ENCODE measurements at places on chromosomes 11 and 22.

DNA sequence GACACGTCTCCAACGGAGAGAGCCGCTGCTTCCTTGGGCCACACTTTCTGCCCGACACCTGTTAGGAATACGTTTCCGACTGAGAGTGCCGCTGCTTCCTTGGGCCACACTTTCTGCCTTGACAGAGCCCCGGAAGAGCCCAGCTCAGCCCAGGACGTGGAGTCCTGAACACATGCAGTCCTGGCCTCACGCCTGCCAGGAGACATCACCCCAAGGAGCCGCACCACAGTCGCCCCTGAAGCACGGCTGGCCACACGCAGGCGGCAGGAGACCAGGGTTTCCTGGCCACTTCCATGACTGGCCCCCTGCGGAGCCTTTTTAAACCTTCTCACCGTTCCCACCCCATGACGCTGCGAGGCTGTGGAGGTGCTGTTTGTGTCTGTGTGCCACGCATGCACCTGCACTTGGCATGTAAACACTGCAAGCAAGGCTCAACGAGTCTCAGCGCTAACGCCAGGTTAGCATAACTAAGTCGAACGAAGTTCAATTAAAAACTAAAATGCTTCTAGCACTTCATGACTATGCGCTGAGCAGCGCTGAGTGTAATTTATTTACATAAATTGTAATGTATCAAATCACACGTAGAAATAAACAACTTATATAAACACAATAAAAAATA is 8.8 kb downstream of the TOLLIP start:
- no peak for DNase-seq

DNA sequence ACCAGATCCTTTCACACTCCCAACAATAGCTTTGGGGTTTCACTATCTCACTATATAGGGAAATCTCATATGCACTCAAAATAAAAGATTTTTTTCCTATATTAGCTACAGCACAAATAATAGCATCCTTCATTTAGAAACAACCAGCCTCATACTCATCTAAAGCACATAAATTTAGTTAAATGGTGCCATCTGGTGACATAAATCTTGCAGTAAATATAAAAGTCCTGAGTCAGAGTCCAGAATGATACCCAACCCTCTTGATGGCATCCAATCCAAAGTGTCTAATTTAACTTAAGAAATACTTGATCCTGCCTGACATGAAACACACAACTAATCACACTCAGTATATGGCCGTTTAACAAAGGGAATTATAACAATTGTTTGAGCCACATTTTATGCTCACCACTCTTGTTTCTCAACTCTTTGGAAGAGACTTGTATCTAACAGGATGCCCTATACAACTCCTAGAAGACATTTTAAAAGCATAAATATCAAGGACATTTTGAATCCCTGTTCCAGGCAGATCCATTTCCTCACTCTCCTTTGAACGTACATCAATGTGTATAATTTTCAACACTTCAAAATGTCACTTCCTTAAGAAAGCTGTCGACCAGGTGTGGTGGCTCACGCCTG is 36.2 kb downstream of the DLG2 start:
- DNase-seq, result no peak

DNA sequence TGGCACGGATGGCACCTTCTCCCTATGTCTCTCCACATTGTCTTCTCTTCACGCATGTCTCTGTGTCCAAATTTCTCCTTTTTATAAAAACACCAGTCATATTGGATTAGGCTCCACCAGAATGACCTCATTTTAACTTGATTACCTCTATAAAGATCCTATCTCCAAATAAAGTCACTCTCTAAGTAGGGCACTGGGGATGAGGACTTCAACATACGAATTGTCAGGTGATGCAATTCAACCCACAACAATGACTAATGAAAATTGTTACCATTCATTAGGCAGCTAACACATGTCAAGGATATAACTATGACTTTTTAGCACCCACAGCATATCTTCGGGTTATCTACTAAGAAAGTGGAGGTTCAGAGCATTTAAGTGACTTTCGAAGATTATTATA is 55.5 kb upstream of the USP47 start:
- no peak for DNase-seq

- DNase-seq, result no peak
Measured at GRCh38 chr11:104572279-104572678, 326.0 kb downstream of the CASP12 start.

DNA sequence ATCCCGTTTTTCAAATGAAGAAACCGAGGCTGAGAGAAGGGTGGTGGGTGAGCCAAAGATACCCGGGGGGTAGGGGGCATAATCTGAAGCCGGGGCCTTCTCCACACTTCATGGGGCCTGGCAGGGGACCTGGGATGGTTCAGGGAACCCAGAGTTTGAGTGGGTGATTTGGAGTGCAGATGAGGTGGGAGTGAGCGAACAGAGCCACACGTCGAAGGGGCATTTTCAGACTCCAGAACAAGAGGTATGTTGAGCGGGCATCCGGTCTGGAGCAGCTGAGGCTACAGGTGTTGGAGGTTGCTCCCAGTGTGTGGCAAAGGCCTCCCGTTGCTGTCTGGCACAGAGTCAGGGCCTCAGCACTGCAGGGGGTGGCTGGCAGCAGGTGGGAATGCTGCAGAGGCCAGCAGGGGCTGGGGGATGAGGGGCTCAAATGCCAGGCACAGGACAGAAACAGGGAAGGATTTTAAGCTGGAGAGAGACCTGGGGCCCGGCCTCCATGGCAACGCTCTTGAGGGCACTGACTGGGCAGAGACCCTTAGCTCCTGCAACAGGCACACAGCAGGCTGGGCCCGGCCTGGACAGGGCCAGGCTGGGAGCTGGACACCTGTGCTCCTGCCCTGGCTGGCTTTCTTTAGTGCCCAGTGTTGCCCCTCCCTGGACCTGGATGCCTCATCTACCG is 46.2 kb downstream of the WNT11 start:
- no peak for DNase-seq

GRCh38 chr22:37287550-37287951 is 5.2 kb downstream of the CYTH4 start:
- no peak for DNase-seq

DNA sequence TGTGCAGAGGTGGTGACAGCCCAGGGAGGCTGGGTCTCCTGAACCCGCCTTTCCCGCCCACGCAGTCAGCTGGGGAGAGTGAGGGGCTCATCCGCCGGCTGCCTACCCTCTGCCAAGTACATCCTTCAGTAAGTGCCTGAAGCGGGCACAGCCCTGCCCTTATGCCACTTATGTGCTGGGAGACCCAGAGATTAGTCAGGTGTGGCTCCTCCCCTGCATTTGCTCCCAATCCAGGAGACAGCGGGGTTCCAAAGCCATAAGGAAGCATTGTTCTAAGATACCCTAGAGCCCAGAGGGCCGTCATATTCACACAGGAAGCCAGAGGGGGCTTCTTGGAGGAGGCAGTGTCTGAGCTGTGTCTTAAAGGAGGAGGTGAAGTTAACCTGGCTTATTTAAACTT is 5.8 kb upstream of the PPP6R3 start:
- no peak for DNase-seq

- no peak for DNase-seq
Measured at GRCh38 chr11:35363854-35364780, 55.2 kb downstream of the SLC1A2 start.

GRCh38 chr22:48918585-48919186 is 909.0 kb downstream of the BRD1 start:
- DNase-seq, result no peak

DNA sequence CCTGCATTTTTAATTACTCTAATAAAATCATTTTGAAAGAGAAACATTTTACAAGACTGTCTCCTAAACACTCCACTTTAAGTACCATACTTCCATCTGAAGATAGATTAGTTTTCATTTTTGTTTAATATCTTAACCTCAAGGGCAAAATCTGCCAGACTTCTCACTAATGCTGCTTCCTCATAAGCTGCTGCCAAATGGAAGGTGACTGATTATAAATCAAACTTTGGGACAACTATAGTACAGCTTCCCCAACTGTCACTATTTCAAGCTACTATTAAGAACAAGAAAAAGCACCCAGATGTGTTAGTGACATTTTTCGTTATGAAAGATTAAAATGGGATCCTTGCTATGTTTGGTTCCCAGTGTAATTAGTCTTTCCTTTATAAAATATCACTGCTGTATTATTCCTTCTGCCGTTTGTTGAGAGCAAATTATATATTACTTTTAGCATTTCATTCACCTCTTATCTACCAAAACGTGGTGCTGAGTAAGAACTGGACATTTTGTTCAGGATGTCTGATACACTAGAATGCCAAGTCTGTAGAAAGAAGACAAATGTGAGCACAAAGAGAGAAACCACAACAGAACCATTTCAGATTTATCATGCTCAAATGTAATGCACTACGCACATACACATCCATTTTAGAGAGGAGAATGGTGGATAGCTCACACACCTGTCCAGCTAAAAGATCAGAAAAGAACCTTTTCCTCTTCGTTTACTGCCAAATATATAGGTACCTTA is 312.2 kb upstream of the C11orf87 start:
- no peak for DNase-seq

GRCh38 chr11:61310749-61311148 is 15.6 kb upstream of the VWCE start:
- DNase-seq, result no peak

DNA sequence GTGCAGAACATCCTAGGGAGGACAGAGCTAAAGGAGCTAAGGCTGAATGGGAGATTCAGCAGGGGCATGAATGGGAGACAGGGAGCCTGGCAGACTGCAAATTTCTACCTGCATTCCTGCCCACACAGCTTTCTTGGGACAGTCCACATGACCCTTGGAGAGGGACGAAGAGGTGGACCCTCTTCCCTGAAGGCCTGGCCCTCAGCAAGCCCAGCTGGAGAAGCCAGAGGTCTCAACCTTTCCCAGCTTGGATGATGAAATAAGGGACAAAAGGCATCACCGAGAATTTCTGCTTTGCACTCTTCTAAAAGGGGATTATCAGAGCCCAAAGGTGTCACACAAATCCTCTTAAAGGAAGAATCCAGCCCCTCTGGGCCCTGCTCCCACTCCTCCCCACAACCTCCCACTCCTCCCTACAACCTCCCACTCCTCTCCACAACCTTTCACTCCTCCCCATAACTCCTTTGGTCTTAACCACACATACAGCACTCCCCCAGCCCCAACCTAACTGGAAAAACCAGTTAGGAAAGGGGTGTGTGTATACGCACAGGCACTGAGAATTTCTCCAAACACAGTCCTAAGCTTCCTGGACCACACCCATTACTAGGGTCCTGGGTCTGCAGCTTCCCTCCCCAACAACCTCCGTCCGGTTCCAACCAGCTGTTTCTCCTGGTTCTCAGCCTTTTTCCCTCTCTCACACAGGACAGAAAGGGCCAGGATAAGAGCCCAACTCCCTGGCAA is 38.4 kb downstream of the RPL27A start:
- DNase-seq, result no peak

DNA sequence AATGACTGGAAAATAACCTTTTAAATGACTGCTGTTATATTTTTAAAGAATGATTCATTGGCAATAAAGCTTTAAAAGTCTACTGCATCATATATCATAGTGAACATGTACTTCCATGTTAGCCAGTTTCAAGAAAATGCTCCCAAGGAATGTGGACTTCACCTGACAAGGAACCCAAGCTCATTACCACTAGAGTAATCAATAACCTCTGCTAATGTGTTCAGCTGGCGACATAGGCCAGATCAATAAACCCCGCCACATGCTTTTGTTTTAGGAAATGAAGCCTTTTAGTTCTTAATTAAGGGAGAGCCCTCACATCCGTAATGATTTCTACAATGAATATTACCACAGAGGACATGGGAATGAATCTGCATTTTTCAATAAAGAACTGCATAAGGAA is 1219.9 kb upstream of the CNTN5 start:
- no peak for DNase-seq

GRCh38 chr11:126060757-126061171 is 1.9 kb downstream of the CDON start:
- DNase-seq, result no peak

DNA sequence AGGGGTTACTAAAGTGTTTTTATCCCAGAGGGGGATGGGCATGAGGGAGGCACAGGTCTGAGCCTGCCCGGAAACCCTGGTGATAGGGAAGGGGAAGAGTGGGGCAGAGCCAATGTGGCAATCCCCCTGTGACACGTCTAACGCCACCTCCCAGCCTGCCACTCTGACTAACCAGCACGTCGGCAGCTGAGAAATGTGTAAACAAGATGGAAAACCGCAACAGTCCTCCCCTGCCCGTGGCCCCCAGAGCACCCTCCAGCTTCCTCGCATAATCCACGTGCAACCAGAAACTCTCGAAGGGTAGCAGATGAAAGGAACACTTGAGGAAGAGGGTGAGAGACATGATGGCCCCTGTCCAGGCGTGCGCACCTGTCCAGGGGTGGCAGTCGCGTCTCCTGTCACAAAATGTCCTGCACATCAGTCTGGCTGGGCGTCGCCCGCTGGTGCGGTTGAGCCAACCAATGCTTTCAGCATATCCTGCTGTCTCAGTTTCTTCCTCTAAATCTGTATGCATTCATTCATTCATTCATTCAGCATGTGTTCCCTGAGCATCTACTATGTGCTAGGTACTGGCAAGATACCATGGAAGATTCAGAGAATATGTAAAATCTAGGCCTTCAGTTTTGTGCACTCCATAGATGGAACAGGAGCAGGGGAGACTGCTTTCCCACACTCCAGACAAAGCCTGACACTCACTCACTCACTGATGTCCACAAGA is 4.5 kb downstream of the TMPRSS4 start:
- no peak for DNase-seq

- no peak for DNase-seq
Measured at GRCh38 chr11:126638648-126639047, 283.2 kb downstream of the ST3GAL4 start.

- no peak for DNase-seq
Measured at GRCh38 chr11:42417691-42418090, 894.1 kb upstream of the API5 start.

DNA sequence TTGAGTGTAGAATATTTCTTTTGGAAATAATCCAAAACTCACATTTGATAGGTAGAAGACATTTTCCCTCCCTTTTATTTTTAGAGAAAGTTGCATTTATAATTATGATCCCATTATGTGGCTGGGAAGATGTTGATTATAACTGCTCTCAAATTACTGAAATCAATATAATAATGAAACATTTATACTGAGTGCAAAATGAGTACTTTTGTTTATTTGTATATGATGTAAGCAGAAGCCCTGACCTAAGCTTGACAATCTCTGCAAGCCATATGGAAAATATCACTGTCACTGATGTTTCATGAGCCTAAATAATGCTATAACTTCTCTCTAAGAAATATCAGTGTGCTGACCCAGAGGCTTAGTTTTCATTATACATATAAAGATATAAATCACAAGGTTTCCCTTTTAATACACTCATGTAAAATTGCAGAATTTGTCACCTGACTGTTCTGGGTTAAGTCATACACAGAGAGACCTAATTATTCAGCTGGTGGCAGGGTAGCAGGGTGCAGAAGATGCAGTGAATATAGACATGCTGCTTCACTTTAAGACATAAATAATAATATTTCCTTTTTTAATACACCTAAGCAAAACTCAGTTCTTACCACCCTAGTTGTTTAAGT is 99.2 kb downstream of the BBOX1 start:
- no peak for DNase-seq

- no peak for DNase-seq
Measured at GRCh38 chr11:75480185-75481175, 45.3 kb downstream of the GDPD5 start.
